Stimulated activated CD4-positive, alpha-beta T cell treated with anti-CD3 and anti-CD28 coated beads, TNF-alpha, amount 100 ng/mL, for 1 hour (primary cell): ENCODE measurements at places on chromosomes 13 and 19.

DNA sequence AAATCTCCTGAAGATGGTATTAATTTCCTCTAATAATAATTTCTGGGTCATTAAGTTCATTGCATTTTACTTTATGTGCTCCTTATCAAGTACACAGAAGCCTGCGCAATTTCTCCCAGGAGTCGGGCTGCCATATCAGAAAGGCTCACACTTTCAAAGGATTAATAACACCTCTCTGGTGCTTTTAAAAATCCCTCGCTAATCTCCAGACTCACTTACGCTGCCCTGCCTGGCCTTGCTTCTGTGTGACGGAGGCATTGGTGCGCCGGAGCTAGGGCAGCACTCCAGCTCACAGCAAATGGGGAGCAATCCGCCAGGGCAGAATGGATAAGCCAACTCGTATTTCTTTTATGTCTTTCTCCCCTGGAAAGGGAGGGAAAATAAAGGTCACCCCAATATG, 300.8 kb downstream of the EFNB2 start:
- no peak for DNase-seq

- no peak for DNase-seq
These were observed 56.8 kb downstream of the THSD1 start for GRCh38 chr13:52348983-52349780.

- DNase-seq: no peak
These were observed 435.8 kb upstream of the KLF12 start for GRCh38 chr13:74570046-74570445.

DNA sequence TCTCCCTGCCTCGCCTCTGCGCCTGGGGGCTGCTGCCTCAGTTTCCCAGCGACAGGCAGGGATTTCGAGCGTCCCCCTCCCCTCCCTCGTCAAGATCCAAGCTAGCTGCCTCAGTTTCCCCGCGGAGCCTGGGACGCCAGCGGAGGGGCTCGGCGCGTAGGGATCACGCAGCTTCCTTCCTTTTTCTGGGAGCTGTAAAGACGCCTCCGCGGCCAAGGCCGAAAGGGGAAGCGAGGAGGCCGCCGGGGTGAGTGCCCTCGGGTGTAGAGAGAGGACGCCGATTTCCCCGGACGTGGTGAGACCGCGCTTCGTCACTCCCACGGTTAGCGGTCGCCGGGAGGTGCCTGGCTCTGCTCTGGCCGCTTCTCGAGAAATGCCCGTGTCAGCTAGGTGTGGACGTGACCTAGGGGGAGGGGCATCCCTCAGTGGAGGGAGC, 722 bp upstream of the ICAM1 start:
- DNase-seq: no peak

GRCh38 chr19:7596211-7596937, 711 bp downstream of the CAMSAP3 start:
- no peak for DNase-seq

GRCh38 chr13:20685092-20685491, 18.4 kb upstream of the IL17D start:
- no peak for DNase-seq

GRCh38 chr13:38670627-38671026, 16.2 kb upstream of the FREM2 start:
- no peak for DNase-seq

DNA sequence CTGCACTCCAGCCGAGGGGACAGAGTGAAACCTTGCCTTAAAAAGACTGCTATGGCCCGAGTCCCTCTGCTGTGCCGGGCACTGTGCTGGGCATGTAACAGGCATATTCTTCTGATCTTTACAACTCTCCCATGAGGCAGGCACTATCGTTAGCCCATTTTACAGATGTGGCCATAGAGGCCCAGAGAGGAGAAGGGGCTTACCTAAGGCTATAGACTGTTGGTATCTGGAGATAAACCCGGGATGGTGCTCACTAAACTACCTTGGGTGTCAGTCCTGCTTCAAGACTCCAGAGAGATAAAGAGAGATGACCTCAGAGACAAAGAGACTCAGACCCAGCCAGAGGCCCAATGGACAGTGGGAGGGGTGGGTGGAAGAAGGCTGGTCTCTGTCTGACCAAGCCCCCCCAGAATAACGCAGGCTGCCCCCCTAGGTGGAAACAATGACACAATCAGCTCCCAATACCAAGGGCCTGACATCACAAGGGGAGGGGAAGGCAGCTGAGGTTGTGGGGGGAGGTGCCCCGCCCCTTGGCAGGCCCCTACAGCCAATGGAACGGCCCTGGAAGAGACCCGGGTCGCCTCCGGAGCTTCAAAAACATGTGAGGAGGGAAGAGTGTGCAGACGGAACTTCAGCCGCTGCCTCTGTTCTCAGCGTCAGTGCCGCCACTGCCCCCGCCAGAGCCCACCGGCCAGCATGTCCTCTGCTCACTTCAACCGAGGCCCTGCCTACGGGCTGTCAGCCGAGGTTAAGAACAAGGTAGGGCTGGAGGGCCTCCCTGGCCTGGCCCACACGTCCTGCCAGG, at the start of gene CNN1:
Gene CNN1 (plus strand): TSS at position 620 of the 805 bp plus-strand sequence. CDS start 77 bp downstream, at position 697.
- no peak for DNase-seq

DNA sequence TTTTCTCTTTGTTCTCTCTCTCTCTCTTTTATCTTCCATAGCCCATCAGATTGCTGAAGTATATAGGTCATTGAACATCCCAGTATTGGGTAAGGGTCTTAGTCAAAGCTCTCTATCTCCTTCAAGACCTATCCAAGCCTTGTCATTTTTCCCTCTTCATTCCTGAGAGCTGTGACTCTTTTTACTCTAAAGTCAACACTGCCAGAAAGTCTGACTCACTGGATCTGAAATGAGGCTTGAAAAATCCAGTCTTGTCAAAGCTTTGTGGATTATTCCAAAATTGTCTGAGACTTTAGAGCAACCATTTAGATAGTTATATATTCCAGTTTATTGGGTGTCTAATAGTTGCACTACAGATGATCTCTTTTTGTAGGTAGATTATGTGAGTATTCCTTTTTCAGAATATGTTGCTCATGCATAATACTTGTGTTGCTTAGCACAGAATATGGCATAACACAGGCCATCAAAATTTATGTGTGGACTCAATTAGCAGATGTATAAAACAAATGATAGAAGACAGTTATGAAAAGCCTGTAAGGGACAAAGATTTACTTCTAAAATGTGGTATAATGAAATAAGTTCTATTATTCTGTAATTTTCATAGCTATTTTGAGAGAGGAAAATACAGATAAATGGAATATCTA, 389.3 kb upstream of the PCDH9 start:
- DNase-seq: no peak

DNA sequence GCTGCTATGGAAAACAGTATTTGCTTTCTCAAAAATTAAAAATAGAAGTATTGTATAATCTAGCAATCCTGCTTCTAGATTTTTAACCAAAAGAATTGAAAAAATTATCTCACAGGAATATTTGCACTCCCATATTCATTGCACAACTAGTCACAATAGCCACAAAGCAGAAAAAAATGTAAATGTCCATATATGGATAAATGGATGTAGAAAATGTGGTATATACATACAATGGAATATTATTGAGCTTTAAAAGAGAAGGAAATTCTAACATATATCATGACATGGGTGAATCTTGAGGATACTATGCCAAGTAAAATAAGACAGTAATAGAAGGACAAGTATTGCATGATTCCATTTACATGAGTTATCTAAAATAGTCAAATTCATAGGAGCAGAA, 2753.0 kb downstream of the PCDH9 start:
- DNase-seq: no peak

- no peak for DNase-seq
These were observed 53.2 kb downstream of the C13orf42 start for GRCh38 chr13:51057906-51058305.

GRCh38 chr19:18322318-18322758, 538 bp downstream of the LSM4 start:
- no peak for DNase-seq

GRCh38 chr13:38697197-38697596, 10.3 kb downstream of the FREM2 start:
- DNase-seq: no peak

GRCh38 chr13:70339738-70340137, 231.5 kb upstream of the KLHL1 start:
- DNase-seq: no peak

DNA sequence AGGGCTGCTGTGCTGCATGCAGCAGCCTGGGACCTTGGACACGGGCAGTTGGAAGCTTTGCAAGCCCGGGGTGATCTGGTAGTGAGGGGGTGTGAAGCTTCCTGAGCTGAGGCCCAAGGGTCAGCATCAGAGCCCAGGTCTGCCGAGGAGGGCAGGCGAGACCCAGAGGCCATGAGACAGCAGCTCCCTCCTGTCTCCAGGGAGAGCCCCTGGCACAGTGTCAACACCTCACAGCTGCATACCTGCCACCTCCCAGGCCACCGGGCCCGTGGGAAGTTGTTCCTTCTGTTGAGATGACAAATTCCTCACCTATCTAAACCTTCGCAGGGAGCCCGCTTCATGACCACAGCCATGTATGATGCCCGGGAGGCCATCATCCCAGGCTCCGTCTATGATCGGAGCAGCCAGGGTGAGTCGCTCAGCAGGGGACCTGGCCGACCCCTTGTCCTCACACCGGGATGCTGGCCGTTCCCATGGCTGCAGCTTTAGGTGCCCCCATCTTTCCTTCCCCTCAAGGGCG, 32.1 kb downstream of the CERS1 start:
- no peak for DNase-seq

DNA sequence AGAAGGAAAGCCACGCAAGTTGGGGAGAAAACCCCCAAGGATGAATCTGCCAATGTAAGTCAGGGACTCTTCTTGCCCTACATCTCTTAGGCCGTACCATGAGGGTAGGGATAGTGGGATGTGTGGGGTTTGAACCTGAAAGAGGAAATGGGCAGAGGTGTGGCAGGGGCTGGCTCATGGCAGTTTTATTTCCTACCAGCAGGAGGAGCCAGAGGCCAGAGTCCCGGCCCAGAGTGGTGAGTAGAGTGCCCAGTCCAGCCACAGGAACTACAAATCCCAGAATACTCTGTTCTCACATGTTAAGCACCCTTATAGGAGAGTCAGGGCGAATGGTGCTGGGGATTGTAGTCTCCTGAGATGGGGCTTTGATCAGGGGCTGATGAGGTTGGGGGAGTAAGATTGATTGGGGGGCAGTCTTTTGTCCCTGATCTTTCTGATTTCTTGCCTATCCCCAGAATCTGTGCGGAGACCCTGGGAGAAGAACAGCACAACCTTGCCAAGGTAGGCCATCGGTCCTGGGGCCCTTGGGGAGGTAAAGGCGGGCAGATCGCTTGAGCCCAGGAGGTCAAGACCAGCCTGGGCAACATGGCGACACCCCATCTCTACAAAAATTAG, 16.5 kb downstream of the VASP start:
- DNase-seq: peak; percentile 47

- no peak for DNase-seq
These were observed 201.8 kb downstream of the COL4A1 start for GRCh38 chr13:110105136-110105535.

GRCh38 chr13:42354241-42355091, 82.5 kb downstream of the AKAP11 start:
- DNase-seq: no peak

GRCh38 chr19:1718420-1719291, 34.6 kb upstream of the ONECUT3 start:
- DNase-seq: no peak

- DNase-seq: no peak
These were observed 114.9 kb upstream of the EDNRB start for GRCh38 chr13:78033509-78033908.

- DNase-seq: no peak
These were observed at the start of gene TEX29 for GRCh38 chr13:111319998-111320911. Gene TEX29 (plus strand): TSS chr13:111320642. CDS start chr13:111320891, 249 bp downstream.

GRCh38 chr13:91284335-91284734, 63.2 kb upstream of the MIR17HG start:
- DNase-seq: no peak

- no peak for DNase-seq
These were observed 718.6 kb downstream of the DACH1 start for GRCh38 chr13:71148396-71148795.

- DNase-seq: no peak
These were observed 81.4 kb downstream of the IRS2 start for GRCh38 chr13:109704771-109705635.

DNA sequence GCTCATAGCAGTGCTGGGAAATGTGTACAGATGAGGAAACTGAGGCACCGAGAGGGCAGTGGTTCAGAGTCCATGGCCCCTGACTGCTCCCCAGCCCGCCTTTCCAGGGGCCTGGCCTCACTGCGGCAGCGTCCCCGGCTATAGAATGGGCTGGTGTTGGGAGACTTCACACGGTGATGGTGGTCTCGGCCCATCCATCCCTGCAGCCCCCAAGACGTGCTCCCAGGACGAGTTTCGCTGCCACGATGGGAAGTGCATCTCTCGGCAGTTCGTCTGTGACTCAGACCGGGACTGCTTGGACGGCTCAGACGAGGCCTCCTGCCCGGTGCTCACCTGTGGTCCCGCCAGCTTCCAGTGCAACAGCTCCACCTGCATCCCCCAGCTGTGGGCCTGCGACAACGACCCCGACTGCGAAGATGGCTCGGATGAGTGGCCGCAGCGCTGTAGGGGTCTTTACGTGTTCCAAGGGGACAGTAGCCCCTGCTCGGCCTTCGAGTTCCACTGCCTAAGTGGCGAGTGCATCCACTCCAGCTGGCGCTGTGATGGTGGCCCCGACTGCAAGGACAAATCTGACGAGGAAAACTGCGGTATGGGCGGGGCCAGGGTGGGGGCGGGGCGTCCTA, 15.9 kb downstream of the LDLR start:
- no peak for DNase-seq

- DNase-seq: no peak
These were observed 104.4 kb downstream of the SIPA1L3 start for GRCh38 chr19:38011426-38011825.

DNA sequence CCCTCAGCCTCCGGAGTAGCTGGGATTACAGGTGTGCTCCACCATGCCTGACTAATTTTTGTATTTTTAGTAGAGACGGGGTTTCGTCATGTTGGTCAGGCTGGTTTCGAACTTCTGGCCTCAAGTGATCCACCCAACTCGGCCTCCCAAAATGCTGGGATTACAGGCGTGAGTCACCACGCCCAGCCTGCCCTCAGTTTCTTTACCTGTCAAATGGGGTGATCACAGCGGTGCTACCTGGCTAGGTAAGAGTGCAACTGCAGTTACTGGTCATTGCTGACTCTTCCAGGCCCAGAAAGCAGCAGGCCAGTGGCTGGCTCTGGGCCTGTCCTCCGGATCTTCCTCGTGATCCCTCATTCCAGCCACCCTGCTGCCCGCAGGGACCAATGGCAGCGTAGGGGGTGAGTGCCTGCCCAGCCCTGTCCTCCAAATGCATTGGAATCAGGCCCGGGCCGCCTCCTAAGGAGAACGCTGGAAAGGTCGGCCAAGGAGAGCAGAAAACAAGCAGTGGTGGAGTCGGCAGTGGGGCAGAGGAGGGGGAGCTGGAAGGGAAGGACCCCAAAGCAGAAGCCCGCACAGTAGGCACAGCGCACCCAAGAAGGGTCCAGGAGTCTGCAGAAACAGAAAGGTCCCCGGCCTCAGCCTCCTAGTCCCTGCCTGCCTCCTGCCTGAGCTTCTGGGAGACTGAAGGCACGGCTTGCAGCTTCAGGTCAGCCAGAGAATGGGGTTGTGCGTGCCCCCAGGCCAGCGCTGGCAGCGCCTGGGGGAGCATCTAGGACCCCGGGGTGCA, 1.8 kb upstream of the SLC27A1 start:
- DNase-seq: no peak

GRCh38 chr13:20353973-20354372, 121.9 kb upstream of the GJB6 start:
- DNase-seq: no peak

GRCh38 chr13:100887729-100888151, 213.1 kb upstream of the TMTC4 start:
- no peak for DNase-seq

- DNase-seq: no peak
These were observed 31.1 kb upstream of the CYP2S1 start for GRCh38 chr19:41161903-41162302.
